ENCODE measurements at places on chromosomes 7 and 10.

DNA sequence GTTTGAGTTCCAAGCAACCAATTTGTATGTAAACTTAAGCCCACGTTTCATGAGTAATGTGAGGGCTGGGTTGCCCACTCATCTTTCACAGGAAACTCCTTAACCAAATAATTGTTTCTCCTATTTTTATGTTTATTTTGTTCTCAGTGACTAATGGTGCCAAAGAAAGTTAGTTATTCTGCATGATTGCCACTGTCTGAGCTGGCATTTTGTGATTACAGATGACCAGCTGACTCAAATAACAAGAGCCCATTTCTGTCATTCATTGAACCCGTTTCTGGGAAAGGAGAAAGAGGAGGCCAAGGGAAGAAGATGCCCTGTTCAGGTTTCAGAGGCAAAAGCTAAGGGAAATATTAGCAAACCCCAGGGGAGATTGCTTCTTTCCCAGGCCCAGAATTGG lies 186.9 kb upstream of the MYO3A start:
- DNase-seq: no peak

DNA sequence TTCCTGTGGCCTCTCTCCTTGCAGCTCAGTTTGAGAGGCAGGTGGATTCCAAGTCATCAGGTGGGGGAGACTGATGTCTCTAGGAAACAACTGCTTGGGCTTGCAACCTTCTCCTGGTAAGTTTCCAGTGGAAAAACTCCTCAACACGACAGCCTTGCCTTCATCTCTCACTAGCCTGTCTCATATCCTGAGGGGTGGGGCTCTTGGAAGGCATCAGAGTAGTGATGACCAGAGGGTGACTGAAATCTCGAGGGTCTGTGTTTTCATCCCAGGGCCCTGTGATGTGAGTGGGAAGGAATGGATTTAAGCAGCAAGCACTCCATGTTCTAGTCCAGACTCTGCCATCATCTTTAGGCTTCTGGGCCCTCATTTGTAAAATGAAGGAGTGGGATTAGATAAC lies 107.0 kb downstream of the NRP1 start:
- no peak for DNase-seq

GRCh38 chr7:22831602-22832305 lies 9.1 kb upstream of the TOMM7 start:
- no peak for DNase-seq

GRCh38 chr10:7428673-7429350 lies 18.0 kb upstream of the SFMBT2 start:
- no peak for DNase-seq

DNA sequence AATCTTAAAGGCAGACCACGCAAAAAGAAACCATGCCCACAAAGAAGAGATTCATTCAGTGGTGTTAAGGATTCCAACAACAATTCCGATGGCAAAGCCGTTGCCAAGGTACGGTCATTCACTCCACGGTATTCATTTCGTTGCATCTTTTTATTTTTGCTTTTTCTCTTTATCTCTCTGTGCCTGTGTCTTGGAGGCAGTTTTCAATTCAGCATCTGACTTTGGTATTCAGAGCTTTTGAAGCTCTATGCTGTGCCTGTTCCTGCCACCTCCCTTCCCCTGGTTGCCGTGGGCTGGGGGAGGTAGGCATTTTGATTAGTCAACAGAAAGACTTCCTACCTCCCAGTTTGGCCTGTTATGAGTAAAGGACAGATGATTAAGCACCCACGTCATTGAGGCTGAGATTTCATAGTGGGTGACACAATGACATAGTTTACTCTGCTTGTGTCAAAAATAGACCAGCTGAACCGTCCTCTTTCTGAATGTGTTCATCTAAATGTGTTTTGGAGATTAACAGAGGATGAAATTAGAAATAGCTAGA lies 149.5 kb downstream of the ARID5B start:
- DNase-seq: no peak

GRCh38 chr10:102641402-102641801 lies 2.9 kb upstream of the TRIM8 start:
- DNase-seq: no peak

DNA sequence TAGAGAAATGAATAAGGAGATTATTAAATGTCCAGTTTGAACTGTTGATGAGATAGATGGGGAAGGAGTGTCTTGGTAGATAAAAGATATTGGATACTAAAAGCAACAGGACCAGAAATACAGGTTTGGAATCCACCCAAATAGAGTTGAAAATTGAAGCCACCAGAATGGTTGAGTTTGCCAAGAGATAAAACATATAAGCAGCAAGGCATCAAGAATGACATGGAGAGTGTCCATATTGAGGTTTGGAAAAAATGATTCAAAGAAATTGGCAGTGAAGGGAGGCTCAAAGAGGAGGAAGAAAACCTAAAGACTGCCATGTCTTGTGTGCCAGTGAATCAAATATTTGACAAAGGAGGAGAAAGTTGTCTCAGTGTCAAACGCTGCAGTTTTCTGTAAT lies 24.2 kb downstream of the CFAP69 start:
- DNase-seq: no peak

Measured in D721Med (cell line).